ENCODE measurements at places on chromosomes 7 and 10.

GRCh38 chr10:63760034-63760707 lies 239.0 kb downstream of the REEP3 start:
- DNase-seq, result no peak

- DNase-seq, result no peak
These were observed 205.6 kb downstream of the MDFIC start for GRCh38 chr7:115127399-115128021.

DNA sequence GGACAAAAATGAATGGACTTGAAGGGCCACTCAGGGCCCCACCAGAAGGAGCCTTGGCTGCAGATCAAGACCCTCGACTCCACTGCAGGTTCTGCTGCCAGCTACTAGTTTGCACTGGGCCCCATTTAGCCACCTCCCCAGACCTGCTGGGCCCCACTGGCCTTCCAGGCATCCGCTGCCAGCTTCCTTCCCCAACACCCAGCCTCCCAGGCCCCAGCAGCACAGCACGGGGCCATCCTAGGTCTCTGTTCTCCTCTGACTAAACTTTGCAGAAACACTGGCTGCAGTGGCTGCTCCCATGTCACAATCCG lies 277.4 kb upstream of the KLF14 start:
- DNase-seq, result no peak

DNA sequence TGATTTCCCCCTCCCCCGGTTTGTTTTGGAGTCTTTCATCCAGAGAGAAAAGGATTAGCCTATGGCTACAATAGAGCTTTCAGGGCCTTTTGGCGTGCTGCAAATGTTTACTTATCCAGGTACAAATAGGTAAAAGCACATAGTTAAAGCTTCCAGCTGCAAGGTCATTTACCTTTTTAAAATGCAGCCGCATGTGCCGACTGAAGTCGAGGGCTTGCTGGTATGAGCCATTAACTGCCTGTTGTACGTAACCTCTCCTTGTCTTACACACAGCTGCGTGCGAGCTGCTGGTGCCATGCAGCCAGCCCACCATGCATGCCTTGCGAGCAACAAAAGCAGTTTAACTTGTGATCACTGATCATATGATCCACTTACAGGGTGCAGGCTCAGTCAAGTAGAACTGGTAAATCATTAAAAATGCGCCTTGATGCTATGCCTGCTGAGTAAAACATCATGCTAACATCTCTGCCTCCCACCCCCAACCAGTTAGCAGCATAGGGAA lies 866.4 kb downstream of the LRMDA start:
- no peak for DNase-seq

DNA sequence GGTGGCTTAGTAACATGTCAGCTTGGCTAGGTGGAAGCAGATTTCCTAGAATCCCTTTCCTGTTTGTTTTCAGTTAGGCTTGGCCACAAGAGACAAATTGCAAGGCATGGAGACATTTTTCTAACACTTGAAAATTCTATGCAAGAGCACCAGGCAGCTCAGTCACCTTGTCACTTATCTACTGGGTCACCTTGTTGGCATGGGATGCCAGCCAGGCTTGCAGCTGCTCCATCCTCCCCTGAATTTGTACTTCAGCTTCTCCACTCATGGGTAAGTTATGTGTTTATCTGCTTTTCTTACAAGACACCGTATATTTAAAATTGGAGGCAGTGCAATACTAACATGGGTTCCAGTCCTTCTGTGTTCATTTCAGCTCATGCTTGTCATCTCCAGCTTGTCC lies 40.2 kb upstream of the CCSER2 start:
- no peak for DNase-seq

DNA sequence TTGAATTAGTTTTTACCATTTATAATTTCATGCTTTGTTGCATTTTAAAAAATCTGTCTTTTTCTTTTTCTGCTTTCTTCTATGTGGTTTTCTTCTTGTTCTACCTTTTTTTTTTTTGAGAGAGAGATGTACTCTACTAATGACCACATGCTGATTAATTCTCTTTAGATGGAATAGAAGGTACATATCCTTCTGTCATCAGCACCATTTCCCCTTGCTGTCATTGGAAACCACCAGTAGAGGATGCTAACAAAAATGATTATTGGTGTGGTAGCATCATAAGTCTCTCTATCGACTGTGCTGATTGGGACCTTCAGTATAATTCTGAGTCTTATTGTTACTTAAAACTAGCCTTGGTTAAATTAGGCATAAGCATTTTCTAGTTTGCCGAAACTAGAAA lies 3.6 kb downstream of the ZEB1 start:
- DNase-seq, result no peak

DNA sequence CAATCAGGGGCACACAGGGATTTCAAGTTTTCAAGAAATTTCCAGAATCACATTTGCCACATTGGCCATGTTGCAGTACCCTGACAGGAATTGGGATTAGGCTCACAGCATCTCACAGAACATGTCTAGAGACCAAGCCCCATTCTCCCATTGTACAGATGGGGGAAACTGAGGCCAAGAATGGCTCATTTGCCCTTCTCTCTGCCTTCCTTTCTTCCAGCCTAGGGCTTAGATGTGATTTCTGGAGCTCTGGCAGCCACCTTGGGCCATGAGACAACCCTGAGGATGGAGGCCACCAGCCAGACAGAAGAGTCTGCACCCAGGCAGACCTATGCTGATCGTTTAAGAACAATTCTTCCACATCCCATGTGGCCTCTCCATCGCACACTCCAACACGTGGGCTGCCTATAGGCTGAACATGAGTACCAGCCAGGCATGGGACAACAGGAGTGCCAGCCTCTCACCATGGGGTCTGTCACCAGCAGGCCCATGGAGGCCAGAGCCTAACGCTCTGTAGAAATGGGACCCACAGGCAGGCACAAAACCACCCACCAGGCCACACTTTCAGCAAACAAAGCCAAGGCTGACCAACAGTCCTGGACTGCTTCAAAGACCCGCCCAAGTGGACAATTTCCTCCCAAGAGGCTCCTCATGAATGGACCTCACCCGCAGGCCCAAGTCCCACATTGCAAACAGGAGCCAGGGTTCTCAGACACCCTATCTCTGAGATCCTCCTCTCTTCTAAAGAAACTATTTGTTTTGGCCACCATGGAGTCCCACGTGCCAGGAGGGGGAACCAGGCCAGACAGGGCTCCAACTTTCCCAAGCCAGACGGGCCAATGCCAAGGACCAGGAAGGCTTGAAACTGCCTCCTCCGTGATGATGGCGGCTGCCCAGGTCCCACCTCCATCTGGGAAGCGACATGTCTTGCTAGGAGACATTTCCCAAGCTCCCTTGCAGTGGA lies 20.7 kb downstream of the PDGFA start:
- DNase-seq, result no peak

DNA sequence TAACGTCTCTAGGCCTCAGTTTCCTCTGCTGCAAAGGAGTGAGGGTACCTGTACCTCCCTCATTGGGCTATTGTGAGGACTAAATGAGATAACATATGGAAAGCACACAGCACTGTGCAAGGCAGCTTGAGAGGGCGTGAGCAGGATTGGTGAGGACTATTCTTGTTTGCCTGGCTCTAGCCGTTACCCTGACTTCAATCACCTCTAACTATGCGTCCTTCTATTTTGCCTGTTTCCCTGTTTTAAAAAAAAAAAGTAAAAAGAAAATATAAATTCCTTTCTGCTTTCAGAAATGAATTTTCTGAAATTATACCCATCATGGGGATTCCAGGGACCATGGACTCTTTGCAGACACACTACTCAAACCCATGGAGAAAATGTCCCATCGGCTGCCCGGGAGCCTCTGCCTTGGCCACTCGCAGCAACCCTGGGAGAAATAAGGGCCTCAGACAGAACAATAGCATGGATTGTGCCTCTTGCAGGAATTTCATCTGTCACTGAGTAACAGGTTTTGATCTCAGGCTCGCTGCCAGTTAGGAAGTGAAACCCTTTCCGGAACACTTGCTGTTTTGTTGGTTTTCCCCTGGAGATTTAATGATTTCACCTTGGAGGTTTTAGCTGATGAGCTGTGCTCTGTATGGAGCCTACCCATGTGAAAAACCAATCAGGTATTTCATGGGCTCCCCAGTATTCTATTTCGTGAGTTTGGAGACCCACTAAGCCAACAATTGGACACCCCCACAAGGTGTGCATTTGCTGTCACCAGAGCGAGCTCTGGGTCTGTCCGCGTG lies 55.6 kb downstream of the STEAP1B start:
- no peak for DNase-seq

GRCh38 chr7:100066953-100067352 lies 14.6 kb downstream of the ZNF3 start:
- DNase-seq, result no peak

- no peak for DNase-seq
These were observed 174.5 kb upstream of the PPP2R2D start for GRCh38 chr10:131726076-131726880.

GRCh38 chr7:142602183-142602582 lies 147.1 kb upstream of the PRSS1 start:
- DNase-seq, result no peak

DNA sequence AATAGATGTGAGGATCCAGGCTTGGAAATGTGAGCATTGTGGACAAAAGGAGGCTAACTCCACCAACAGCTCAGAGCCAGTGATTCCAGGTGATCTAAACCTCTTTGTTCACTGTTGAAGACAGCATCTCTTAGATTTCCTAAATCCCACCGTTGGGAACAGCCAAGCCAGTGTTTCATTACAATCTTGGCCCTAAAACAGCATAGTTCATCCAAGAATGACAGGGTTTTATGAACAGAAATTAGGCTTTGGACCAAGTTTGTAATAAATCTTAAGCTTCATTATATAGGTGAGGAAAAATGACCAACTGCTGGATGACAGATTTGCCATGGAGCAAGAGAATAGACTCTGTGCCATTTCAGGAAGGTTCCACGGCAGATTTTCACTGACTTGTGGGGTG lies 65.8 kb downstream of the MTURN start:
- DNase-seq, result no peak

DNA sequence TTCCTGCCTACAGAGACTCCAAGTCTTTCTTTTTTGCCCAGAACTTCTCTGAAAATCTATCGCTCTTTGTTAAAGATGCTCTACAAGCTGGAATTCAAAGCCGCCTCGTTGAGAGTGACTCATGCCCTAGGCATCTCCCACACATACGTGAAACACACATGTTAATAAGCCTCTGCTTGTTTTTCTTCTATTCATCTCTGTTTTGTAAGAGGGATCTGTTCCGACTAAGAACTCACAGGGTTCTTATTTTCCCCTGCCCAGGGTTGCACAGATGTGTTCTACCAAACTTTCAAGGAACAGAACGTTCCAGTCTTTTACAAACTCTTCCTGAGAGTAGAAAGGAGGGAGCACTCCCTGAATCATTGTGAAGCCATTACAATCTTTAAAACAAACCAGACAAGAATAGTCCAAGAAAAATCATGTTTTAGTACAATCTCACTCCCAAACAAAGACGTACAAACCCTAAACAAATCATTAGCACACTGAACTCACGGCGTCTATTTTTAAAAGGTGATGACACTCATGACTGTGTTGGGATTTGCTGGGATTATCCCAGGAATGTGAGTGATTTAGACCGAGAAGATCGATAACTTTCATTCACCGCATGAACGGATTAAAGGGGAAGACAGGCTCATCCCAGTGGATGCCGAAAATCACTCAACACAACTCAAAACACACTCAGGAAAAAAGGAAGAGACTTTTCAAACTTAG lies 55.3 kb upstream of the INPP5A start:
- DNase-seq, result no peak

DNA sequence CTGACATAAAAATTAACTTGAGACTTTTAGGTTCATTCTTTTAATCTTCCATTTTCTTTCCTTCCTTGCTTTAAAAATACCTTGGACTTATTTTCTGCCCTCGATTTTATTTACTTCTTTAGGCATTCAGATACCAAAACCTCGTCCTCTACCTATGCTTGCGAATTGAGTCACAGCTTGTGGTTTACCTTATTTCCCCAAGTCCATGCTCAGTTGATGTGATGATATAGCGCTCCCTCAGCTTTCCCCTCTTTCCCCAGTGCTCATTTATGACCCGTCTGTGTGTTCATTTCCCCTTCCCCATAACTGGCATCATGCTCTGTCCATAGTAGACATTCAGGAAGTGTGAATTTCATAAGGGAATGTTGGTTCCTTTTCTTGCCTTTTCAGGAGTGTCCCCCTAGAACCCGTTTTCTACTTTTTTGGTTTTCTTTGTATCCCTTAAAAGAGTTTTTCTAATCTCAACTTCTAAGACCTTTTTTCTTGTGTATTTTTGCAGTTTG lies 19.1 kb upstream of the PRKRIP1 start:
- DNase-seq, result no peak

- no peak for DNase-seq
These were observed 128.9 kb downstream of the ZNF365 start for GRCh38 chr10:62502995-62503613.

DNA sequence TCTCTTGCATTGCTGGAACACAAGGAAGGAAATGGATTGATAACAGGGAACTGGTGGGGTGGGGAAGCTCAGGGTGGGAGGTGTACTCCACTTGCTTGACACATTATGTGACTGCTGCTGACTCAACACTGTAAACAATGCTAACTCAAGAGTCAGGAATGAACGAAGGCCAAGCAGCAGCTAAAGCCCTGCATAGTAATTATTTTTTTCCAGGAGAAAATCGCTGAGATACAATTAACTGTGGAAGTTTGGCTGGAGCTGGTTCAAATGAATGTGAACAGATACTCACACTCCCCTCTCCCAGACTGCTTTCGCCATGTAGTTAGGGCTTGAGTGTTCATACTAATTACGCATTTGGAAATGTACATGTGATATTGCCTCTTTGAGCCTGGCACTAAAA lies 170.9 kb upstream of the AOAH start:
- no peak for DNase-seq

- no peak for DNase-seq
These were observed 70.4 kb downstream of the RALA start for GRCh38 chr7:39693812-39694211.

- DNase-seq, result no peak
These were observed 6.3 kb downstream of the ZNF394 start for GRCh38 chr7:99493823-99494222.

- DNase-seq, result no peak
These were observed 68.7 kb downstream of the TAX1BP1 start for GRCh38 chr7:27808626-27809025.

DNA sequence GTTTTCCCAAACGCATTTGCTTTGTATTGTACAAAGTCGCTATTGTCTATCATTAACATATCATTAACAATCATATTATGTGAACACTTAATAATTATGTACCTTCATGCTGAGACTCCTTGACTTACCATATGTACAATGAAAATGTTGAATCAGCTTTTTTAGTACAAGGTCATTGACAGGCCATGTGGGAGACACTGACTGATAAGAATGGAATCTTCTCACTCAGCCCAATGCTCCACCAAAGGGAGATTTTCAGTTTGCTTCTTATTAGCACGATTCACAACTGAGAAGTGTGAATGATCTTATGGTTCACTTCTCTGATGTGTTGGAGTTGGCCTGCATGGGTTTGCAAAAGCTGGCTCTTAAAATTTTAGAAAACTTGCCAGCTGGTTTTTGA lies 253.5 kb upstream of the TEX47 start:
- no peak for DNase-seq

Data from stimulated activated CD4-positive, alpha-beta T cell treated with anti-CD3 and anti-CD28 coated beads, Interleukin-2, amount 100 ng/mL, for 24 hours (primary cell).